ENCODE measurements at places on chromosomes 16 and 17.

DNA sequence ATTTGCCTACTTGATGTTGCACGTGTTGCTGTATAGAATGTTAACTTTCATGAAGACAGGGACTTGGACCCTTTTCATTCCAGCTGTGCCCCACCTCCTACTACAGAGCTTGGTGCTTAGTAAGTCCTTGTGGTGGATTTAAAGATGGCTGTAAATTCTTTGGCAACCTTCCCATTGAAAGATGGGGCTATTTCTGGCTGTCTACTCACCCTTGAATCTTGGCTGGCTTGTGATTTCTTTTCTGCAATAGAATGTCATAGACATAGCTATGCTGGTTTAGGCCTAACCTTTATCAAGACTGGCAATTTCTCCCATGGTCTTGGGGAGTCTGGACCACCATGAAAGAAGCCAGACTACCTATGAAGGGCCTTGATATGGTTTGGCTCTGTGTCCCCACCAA, 59.0 kb downstream of the ACSM2A start:
- no peak for DNase-seq

DNA sequence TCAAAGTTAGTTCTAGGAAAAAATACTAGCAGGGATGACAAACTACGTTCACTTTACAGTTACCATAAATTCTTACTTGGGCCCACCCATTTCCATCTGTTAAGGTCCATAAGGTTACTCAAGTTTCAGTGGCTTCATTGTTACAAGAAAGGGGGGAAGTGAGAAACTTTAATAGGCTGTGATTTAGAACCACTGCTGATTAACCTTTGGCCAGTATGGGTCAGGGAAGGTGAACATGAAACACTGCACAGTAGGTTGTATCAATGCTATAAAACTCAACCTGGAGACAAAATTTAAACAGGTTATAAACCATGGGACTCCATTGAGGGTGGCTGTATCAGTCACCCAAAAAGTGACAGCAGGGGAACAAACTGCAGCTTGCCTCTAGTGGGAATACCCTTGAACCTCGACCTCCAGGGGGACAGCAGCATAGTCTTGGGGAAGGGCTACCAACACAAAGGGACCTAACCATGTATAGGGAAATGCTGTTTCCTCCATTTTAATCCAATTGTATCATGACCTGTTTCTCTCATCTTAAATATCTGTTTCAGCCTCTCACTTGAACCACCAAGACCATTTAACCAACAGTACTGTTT, 10.4 kb downstream of the PTRH2 start:
- DNase-seq: no peak

- DNase-seq: peak; percentile 70
Measured at GRCh38 chr16:73018821-73019456, 29.0 kb downstream of the ZFHX3 start.

GRCh38 chr17:48051283-48051682, 3.1 kb downstream of the NFE2L1 start:
- DNase-seq: no peak

GRCh38 chr16:49473131-49473530, 99.5 kb downstream of the C16orf78 start:
- DNase-seq: no peak

DNA sequence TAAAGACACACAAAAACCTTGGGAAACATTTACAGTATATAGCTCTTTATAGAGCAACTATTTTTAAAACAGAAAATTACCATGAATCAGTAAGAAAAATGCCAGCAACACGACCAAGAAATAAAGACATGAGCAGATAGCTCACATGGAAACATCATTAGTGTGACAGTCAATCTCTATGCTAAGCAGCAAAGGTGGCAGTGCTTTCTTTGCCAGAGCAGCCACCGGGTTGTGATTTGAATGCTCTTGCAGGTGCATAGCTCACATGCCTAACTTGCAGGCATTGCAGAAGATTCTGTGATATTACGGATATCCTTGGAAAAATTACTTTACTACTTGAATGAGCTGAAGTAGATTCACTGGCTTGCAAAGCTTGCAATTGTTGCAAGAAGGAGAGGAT, 652.9 kb upstream of the C16orf82 start:
- no peak for DNase-seq

DNA sequence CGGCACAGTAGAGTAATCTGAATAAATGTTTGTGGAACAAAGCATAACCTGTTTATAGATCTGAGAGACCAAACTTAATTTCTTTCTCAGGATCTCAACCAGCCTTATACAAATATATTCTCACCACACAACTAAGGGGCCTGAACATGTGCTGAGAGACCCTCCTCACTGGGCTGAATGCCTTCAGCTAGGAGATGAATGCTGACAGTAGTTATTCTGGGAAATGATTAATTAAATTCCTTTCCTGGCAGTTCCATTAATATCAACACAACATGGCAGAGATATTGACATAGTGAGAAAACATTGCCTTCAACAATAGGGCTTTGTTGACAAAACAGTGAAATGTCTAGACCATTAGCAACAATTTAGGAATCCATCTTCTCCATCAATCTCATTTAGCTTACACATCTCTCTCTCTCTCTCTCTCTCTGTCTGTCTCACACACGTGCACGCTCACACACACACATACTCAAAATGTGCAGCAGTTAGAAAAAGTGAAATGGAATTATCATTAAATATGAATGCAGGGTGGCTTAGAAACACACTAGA, 780.8 kb upstream of the CDH8 start:
- no peak for DNase-seq

- DNase-seq: no peak
Measured at GRCh38 chr17:79855331-79856124, 16.3 kb upstream of the CBX4 start.

DNA sequence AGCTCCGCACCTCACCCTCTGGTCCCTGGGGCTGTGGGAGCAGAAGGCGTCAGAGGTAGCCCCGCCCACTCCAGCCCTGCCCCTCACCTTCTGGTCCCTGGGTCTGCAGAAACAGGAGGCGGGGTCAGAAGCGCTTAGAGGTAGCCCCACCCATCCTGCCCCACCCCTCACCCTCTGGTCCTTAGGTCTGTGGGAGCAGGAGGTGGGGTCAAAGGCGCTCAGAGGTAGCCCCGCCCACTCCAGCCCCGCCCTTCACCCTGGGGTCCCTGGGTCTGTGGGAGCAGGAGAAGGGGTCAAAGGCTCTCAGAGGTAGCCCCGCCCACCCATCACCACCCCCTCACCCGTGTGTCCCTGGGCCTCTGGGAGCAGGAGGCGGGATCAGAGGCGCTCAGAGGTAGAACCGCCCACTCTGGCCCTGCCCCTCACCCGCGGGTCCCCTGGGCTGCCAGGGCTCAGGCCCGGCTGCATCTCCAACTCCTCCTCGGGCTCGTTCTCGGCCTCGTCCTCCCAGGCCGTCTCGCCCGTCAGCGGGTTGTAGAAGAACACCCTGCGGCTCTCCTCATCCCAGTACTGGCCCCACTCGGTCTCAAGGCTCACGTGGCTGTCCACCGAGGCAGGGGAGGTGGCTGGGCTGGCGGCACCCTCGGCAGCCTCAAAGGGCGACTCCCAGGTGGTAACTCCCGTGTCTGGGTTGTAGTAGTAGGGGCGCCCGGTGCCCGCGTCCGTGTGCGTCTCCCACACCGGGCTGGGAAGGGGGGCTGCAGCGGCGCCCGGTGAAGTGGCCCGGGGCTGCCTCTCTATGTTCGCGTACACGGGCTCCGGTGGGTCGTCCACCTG, 27.2 kb downstream of the ARHGAP27 start:
- no peak for DNase-seq

GRCh38 chr17:76000016-76000754, 470 bp upstream of the CDK3 start:
- no peak for DNase-seq

DNA sequence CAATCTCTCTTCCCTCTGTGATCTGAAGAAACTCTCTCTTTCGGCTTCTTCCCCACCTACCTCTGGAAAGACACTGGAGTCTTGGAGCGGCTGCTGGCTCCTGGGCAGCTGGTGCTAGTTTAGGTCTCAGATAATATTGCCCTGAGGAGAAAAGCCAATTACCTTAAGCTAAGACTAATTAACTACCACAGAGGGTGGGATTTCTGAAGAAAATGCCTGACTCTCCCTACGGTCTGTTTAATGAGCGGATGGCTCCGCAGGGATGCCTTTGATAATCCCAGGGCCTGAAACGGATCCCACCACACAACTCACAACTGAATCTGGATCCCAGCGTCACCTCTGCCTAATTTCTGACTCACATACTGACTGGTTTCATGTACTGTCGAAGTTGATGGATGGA, 127.0 kb upstream of the NLRP1 start:
- no peak for DNase-seq

GRCh38 chr17:75078284-75079022, 9.3 kb upstream of the SLC16A5 start:
- DNase-seq: no peak

DNA sequence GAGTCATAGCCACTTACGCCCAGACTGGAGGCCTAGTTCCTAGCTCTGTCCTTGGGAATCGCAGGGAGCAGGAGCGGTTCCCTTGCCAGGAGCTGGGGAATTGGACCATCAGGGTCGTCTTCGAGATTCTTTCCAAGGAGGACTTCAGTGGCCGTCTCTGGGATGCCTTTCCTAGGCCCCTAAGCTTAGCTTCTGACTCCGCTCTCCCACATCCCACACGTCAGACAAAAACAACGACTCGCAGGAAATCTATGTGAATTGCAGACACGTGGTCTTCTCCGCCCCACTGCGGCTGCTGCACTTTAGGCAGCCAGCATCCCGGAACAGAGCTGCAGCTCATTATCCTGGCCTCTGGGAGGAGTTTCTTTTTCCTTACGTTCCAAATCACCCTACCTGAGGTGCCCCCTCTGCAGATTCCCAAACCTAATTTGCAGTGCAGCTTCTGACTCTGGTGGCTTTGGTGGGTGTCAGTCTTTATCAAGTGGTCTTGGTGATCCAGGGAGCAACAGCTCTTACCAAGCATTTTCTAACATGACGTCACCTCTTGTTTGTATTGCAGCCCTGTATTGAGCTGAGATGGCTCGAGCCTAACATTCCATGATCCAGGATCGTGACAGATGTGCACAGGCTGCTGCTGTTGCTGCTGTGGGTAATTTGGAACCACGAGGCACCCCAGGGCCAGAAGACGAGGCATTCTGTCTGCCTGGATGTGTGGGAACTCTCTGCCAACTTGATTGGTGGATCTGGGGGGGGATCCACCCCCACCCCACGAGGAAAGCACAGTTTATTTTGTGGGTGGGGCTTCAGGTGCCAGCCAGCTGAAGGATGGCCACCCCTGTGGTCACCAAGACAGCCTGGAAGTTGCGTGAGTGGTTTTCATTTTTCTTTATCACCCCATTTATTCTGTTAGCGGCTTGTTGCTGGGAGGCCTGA, 1.1 kb downstream of the KATNB1 start:
- no peak for DNase-seq

- no peak for DNase-seq
Measured at GRCh38 chr16:56019274-56019673, 144.1 kb upstream of the CES5A start.

DNA sequence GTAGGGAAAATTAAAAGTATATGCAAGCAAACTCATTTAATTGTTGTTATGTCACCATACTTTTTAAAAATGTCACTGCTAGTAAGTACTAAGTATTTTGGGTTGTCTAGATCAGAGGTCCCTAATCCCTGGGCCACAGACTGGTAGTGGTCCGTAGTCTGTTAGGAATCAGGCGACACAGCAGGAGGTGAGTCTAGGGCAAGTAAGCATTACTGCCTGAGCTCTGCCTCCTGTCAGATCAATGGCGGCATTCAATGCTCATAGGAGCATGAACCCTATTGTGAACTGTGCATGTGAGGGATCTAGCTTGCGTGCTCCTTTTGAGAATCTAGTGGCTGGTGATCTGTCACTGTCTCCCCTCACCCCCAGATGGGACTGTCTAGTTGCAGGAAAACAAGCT, 21.6 kb downstream of the STXBP4 start:
- DNase-seq: no peak

DNA sequence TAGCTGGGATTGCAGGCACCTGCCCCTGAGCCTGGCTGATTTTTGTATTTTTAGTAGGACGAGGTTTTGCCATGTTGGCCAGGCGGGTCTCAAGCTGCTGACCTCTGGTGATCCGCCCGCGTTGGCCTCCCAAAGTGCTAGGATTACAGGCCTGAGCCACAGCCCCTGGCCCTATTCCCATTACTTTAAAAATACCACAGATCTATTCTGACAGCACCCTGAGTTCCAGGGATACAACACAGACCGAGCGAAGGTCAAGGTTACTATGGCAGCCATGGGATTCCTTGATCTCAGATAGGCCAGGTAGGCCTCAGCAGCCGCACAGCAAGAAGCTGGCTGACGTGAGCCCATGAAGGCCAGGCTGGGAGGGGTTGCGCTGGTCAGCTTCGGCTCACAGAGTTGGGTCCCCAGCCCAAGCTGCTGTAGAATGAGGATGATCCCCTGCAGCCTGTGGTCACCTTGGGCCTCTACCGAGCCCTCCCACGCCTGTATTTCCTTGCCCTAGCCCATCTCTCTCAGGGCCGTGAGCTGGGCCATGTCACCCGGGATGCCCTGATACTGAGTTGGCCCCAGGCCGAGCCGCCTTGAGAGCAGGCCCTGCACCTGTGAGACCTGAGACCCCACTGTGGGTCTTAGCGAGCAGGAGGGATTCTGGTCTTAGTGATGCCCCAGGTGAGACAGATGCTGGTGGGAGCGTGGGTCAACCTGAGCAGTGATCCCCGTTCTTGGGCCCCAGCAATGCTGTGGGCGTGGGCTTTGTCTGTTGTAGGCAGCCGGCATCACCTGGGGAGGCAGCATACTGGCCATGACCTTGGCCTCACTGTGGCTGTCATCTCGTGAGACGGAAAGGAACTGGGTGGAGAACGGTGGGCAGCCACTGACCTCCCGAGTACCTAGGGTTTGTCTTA, 16.9 kb upstream of the RNF213 start:
- no peak for DNase-seq

- DNase-seq: no peak
Measured at GRCh38 chr17:67015001-67015400, 29.4 kb upstream of the CACNG1 start.

GRCh38 chr17:12021623-12022140, 1.0 kb downstream of the MAP2K4 start:
- DNase-seq: no peak

GRCh38 chr16:2016407-2016922, 3.1 kb upstream of the NPW start:
- DNase-seq: no peak

DNA sequence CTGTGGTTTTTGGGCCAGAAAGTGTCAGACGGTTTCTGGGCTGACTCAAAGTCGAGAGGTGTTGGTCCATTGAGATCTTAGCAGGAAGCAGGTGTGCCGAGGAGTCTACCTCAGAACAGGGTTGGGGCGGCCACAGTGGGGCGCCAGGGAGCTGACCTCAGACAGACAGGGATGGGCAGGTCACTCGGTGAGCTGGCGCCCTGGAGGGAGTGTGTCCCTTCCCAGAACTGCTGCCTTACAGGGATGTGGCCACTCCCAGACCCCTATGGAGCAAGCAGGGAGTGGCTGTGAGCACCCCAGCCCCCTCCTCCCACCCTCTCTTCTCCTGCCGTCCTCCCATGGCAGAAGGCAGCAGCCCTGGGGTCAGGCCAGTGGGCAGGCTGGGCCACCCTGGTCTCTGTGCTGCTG, 14.0 kb upstream of the DPEP1 start:
- no peak for DNase-seq
